ENCODE measurements at places on chromosomes 6 and 20.
A peak's percentile ranks its signal among the peaks of the same experiment; 100 is the strongest.

DNA sequence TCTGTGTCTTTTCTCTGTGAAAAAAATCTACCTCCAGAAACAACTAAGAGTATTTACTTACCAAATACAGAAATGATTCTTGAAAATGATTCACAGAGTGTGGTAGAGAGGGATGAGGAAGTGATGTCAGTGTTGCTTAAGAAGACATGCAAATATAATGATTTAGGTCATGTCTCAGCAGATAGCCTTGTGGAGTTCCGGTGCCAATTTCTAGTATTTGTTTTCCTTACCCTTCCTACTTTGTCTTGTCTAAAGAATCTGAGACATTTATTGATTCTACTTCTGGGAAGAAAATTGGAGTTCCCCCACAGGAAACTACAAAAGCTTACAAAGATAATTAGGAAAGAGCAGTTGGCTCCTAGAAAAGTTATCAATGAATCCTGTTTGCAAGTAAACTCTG is 68.8 kb downstream of the GJA1 start:
- DNase-seq: no peak

DNA sequence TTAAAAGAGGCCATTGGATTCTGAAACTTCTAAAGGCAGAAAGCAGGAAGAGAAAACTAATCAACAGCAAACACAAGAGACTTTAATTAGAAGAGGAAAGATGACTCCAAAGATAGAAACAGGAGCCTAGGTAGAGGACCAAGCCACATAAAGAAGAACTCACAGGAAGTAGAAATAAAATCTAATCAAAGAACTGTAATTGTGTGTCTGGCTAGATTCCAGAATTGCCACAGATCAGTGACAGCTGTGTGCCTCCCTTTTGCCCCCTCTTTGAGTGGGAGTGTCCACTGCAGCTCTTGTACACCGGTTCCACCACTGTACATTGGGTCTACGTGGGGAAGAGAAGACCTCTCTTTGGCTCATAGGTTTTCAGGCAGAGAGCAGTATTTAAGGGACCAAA is 22.3 kb upstream of the THEMIS start:
- no peak for DNase-seq

DNA sequence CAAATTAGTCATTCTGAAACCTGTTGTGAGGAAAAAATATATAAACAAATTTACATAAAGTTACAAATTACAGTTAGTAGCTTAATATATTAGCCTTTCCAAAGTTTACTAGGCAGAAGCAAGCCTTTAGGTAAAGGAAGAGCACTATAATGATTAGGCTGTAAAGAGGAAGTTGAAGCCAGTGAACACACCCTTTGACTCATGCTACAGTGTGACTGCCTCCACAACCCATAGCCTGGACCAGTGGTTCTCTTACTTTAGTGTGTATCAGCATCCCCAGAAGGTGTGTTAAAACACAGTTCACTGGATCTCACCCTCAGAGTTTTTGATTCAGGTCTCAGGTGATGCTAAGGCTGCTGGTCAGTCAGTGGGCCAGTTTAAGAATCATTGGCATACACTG is 91.4 kb upstream of the DEFB112 start:
- no peak for DNase-seq

- DNase-seq: no peak
These were observed 202.5 kb downstream of the DHX35 start for GRCh38 chr20:39164642-39165041.

GRCh38 chr6:157867155-157867559 is 44.1 kb downstream of the SNX9 start:
- no peak for DNase-seq

GRCh38 chr6:27650620-27651370 is 177.9 kb upstream of the ZNF184 start:
- peak; percentile 29 for DNase-seq

- DNase-seq: peak; percentile 31
These were observed 11.5 kb downstream of the ITPR3 start for GRCh38 chr6:33632558-33633039.

DNA sequence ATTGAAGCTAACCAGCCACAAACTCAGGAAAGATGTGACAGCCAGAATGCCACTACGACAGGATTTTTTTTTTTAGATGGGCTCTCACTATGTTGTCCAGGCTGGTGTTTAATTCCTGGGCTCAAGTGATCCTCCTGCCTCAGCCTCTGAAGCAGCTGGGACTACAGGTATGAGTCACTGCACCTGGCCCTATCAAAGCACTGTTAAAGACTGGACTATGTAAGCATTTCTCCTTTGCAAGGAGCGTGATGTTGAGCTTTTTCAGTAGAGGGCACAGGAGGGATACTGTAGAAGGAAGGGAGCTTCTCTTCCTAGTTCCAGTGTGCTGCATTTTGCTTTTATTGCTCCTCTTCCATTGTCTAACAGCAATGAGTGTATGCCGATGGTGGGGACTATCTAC is 35.8 kb downstream of the ZBTB9 start:
- no peak for DNase-seq

GRCh38 chr6:3535033-3535775 is 78.4 kb upstream of the SLC22A23 start:
- no peak for DNase-seq

- DNase-seq: peak; percentile 2
These were observed 3.0 kb upstream of the SRXN1 start for GRCh38 chr20:655726-656624.

DNA sequence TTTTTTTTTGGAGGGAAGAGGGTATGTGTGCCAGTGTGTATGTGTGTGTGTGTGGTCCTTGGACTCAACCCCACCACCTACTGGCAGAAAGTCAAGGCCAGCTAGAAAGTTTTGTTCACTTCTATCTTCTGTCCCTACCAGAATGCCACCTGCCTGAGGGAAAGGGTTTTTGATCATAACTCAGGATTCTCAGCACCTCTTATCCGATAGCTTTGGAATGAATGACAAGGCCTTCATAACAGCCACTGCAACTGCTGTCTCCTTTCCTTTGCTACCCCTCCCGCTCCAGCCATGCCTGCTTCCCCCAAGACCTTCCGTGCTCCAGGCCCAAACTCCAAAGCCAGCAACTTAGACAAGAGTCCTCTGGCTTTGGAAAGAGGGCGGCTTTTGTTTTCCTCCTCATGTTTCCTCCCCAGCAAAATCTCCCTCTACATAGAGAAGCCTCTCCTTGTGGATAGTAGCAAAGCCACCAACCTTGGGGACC is 18.7 kb downstream of the BTN3A1 start:
- DNase-seq: peak; percentile 56

GRCh38 chr20:29763821-29764511 is 1493.5 kb upstream of the DEFB115 start:
- DNase-seq: no peak

GRCh38 chr20:7748624-7749023 is 191.6 kb downstream of the HAO1 start:
- no peak for DNase-seq

DNA sequence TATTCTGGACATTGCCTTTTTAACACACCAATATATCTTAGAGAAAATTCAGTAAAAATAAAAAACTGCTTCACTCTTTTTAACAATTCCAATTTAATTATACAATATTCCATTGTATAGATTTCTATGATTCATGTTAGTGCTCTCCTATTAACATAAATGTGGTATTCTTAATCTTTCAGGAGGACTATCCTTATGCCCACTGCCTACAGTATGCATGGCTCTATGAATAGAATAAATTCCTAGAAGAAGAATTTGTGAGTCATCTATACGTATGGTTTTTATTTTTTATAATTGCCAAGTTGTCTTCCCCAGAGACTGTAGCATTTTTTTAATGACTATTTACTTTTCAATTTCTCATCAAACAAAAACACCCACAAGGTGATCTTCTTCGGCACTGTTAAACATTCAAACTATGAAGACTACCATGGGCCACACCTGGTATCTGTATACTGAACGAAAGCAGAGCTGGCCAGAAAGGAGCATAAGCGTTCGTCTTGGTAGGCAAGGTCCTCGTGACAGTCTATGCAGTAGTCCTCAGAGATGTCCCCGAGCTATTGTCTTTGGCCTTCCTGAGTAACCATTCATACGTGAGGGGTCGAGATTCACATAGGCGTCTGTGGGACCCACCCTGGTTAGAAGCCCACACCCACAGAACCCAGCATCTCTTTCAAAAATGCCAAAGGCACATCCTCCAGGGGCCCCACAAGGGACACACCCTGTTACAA is 74.6 kb downstream of the KIF16B start:
- no peak for DNase-seq

DNA sequence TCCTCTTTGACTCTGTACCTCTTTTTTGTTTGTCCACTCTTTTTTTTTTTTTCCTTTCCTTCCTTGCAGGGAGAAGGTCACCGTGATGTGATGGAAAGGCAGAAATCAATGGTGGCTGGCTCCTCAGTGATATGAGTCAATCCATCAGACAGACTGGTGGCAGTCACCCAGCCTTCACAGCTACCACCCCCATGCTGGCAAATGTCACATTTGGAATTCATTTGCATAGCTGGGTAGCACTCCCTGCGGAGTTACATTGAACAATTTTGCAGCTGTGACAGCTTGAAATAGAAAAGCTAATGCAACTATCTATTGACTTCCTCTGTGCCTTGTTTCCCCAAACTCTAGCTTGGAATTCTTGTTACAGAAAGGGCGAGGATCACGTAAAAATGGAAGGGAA is 668.4 kb downstream of the C6orf118 start:
- DNase-seq: no peak

- DNase-seq: no peak
These were observed 208.2 kb upstream of the ZNF217 start for GRCh38 chr20:53801609-53802370.

DNA sequence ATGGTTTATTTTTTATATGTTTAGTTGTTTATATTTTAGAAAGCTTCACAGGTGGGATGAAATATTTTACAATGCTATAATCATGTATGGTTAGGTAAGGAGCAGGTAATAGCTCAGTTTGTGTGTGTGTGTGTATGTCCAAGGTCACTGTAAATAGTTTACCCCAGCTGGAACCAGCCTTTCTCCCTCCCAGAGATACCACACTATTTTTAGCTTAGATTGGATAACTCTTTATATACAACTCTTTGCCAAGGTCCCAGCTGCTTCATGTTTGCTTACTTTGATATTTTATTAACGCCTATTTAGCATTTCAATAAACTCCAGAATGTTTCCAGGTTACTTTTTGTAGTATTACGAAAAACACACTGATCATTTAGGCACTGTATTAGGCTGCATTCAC is 1.8 kb upstream of the PEX7 start:
- no peak for DNase-seq

- no peak for DNase-seq
These were observed 35.2 kb downstream of the SLC22A1 start for GRCh38 chr6:160156842-160157241.

DNA sequence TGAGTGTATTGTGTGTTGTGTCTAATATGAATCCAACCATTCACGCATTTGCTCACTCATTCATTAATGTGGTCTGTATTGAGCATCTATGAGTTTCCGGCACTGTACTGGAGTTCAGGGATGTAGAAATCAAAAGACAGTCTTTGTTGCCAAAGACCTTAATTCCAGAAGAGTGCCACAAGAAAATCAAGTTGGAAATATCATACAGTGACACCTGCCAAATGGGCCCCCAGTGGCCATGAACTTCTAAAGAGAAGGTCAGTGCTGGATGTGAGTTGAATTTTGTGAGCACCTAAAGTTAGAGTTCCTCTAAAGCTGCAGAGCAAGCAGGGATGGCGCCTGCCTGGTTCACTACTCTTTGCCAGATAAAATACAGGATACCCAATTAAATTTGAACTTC is 175.9 kb downstream of the DOK5 start:
- DNase-seq: no peak

- DNase-seq: no peak
These were observed 30.3 kb downstream of the LIN28B start for GRCh38 chr6:104987218-104987617.

DNA sequence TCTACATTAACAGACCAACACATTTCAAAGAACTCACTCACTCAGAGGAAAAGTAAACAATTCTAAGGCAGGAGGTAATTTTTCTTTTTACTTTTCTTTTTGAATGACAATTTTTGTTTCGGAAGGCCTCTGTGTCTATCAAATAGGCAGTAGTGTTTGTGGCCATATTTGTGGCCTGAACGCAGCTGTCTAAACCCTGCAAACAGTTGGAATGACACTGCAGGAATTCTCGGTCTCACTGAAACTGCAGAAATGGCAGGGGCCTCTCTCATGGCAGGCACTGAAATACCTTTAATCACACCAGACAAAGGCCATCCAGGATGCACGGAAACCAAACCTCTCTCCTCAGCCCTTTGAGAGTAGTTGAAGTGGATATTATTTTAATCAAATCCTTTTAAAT is 30.4 kb downstream of the FYN start:
- DNase-seq: no peak

- peak; percentile 72 for DNase-seq
These were observed 12.9 kb upstream of the NQO2 start for GRCh38 chr6:2986722-2987221.

DNA sequence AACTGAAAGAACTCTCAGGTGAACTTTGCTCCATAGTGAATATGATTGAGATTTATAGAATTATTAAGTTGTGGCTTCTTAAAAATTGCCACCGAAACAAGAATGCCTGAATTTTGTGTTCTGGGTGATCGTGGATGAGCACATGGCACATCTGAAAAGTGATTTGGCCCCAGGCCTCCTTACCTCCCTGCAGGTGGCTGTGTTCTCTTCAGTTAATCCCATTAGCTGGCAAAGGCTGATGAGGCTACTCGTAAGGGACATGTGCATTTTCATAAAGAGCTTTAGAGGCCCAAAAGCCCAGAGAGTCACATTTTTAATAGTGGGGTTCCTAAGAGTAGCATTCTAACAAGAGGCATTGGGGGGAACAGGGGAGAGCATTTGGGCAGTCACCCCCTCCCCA is 22.6 kb downstream of the GNAS start:
- DNase-seq: no peak

- no peak for DNase-seq
These were observed 327.6 kb upstream of the ARID1B start for GRCh38 chr6:156449569-156449968.

DNA sequence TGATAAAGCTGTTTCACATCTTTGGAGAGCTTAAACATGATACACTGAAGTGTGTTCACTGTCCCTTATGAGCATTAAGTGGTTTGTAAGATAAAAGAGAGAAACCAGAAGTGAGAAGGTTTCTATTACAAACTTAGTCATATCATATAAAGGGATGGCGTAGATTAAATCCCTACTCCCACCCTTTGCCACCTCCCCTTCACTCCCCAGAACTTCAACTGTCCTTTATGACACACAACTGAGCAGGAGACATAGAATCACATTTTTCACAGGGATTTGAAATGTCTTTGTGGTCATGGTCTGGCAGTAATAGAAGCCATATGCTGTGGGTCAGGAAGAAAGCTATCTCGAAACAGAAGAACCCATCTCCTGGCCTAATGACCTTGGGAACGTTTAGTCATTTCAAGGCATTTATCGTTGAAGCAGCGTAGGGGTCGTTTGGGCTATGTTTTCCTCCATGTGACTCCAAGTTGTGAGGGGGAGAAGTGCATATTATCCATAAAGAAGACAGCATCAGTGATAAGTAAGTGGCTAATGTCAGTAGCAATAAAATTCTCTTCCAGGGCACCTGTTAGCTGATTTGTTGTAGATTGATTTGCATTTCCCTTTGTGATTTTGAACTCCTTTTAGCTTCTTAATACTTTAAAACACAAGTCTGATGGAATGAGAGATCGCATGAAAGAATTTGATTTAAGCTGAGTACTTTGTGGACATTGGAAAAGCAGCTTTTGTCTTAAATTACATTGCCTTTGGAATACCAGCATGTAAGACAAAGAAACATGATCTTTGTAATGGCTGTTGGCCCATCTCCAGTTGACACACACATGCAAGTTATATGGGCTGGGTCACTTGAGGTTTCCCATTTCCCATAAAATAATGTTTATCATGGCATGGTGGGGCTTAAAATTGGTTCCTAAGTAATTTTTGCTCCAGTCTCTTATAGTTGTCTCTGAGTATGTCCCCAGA is 501.5 kb upstream of the FLRT3 start:
- peak; percentile 34 for DNase-seq

GRCh38 chr20:49501917-49502316 is 19.4 kb upstream of the KCNB1 start:
- DNase-seq: no peak

Data from left hindlimb (tissue), 1 donor.